ENCODE measurements at places on chromosomes 1 and 21.

DNA sequence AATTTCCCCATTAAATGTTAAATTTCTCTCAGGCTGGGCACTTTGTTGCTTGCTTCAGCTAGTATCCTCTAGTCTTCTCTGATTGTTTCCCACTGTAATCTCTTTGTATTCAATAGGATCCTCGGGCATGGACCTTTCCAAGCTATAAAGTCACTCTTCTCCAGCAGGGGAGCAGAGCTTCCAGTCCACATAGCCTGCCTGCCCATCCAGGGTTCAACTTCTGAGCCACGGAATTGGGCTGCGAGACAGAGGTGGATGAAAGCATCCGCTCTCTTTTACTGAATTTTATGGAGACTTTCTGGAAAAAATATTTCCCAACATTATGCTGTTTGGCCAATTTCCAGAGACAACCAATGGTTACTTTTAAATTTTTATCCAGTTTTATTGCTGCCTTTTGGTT, 1.1 kb upstream of the CFHR5 start:
- no peak for DNase-seq

- DNase-seq, result no peak
These were observed 17.3 kb downstream of the CSF1 start for GRCh38 chr1:109927911-109928321.

GRCh38 chr1:19461220-19461554, 24.2 kb downstream of the CAPZB start:
- peak; percentile 80 for DNase-seq

DNA sequence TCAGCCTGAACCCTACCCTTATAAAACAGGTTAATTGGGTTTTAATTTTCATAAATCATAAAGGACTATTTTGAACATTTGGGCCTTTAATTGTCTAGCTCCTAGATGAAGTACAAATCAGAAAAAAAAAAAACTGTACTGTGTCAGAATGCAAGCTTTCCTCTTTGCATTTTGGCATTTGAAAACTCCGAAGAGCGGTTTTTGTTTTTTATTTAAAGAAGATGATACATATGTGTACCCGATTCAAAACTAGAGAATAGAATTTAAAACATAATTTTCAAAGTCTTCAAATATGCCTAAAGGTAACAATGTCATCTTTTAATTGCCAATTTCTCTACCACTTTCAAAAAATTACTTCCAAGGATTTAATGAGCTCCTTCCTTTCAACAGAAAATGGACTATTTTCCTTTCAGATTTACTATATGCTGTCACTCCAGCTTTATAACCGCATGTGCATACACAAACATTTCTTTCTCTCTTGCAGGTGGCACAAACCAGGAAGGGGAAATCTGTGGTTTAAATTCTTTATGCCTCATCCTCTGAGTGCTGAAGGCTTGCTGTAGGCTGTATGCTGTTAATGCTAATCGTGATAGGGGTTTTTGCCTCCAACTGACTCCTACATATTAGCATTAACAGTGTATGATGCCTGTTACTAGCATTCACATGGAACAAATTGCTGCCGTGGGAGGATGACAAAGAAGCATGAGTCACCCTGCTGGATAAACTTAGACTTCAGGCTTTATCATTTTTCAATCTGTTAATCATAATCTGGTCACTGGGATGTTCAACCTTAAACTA, 33.7 kb downstream of the MRPL39 start:
- no peak for DNase-seq

- no peak for DNase-seq
These were observed 143.7 kb downstream of the ST6GALNAC5 start for GRCh38 chr1:77010937-77011336.

GRCh38 chr1:226654046-226654667, 84.9 kb downstream of the ITPKB start:
- DNase-seq, result peak; percentile 61

DNA sequence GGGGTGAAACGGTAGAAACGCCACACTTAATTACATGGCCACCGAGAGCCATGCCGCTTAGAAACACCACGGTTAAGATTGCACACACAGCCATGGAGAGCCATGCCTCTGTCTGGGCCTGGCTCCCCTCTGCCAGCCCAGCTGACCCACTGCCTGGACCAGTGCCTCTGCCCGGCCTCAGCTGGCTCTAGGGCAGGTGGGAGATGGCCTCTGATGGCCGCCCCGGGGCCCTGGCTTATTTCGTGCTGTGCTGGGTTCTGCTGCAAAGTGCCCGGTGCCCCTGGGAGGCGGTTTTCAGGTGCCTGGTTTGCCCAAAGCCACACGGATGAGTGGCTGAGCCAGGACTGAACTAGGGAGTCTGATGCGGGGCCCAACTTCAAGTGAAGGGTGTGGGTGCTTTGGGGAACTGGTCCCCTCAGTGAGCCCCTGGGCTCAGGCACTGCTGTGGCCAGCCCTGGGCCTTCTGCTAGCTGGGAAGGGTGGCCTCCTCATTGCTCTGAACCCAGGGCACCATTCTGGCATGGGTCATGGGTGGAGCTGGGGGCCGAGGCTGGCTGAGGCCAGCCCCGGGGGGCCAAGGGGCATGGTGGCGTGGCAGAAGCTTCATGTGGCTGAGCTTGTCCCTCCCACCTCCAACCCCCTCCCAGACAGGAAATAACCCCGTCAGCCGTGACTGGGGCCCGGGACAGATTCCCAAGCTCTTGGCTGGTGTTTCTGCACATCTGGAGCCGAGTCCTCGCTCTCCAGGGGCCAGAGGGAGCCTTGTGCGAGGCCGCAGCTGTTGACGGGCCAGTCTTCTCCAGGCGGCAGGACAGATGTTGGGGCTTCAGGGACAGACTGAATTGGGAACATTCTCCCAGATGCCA, 1.9 kb upstream of the GPR153 start:
- no peak for DNase-seq

GRCh38 chr1:24364975-24365678, 46.0 kb downstream of the GRHL3 start:
- peak; percentile 21 for DNase-seq

DNA sequence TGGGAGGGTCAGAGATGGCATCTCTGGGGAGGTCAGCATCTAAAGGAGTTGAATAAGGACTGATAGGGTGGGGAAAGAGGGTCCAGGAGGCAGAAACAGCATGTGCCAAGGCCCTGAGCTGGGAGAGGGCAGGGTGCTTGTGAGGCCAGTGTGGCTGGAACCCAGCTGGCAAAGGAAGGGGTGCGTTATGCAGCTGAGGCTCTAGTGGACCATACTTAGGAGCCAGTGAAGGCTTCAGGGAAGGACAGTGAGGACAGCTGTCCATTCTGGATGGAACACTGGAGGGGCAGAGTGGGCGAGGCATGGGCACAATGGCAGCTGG, 57.1 kb upstream of the RPL11 start:
- DNase-seq, result no peak

DNA sequence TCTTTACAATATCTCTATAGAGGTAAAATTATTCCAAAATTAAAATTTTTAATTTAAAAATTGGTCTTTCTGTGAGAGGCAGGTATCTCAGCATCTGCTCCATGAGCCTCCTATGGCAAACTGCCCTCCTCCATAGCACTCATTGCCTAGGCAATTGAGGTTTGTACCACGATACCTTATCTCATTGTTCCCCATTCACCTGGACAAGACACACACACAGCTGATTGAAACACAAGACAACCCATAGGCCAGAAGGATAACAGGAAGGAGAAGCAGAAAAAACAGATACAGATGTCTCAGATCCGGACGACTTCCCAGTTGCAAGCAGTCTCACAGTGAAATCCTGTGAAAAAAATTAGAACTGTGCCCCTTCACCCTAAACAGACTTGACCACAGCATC, 24.3 kb downstream of the RHBDL2 start:
- no peak for DNase-seq

- DNase-seq, result no peak
These were observed 22.7 kb downstream of the COL6A2 start for GRCh38 chr21:46120301-46121285.

DNA sequence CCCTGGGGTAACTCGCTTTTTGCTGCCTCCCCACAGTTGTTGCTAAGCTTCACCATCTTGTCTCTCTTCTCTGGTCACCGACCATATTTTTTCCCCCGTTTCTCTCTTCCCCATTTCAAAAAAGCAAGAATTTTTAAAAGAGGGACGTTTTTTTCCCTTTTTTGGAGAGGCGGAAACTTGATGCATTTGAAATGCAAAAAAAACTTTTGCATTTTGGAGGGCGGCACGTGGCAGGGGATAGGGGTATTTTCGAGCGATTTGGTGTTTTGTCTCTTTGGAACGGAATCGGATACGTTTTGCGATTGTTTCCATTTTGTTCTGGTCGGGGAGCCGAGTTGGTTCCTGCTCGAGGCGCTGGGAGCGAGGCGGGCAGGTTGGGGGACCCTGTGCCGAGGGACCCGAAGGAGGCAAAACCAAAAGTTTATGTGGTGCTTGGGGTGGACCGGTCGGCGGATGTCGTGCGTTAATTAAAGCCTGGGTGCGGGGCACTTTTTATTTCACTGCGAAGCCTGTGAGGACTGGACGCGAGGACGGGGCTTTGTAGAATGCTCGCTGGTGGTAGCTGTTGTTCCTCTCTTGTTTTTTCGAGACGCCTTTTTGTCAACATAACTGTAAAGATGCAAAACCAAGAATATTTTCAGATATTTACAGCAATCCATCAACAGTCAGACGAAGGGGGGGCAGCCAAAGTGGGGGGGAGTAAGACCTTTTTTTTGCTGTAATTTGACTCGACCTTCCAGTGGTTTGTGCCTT, 884 bp downstream of the H3-3A start:
- DNase-seq, result peak; percentile 12

GRCh38 chr1:246647113-246647512, 77.1 kb upstream of the SCCPDH start:
- DNase-seq, result peak; percentile 80

DNA sequence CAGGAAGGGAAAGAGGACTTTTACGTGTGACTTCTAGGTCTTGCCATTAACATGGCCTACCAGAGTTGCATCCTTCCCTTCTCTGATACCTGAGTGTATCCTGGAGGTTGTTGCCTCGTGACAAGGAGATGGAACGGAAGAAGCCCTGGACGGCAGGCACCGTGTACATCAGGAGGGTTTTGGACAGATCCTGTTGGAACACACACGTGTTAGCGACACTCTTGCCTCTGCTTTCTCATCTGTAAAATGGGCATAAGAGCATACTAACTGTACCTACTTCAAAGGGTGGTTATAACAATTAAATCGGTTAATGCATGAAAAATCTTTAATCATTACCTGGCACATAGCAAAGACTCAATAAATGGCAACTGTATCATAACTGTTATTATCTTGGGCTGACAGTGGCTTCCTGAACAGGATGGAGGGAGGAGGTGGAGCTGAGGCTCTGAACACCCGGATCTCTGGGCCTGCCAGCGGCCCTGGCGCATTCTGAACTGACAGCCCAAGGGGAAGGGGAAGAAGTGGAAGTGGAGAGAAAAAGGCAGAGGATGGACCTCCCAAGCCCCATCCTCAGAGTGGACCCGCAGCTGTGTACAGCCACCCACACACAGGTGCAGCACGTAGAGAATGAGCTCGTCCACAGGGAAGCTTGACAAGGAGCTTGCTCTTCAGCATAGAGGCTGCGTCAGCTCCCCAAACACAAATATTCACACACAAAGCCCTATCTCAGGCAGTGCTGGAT, 30.2 kb upstream of the EXOSC10 start:
- DNase-seq, result peak; percentile 6

- no peak for DNase-seq
These were observed 110.6 kb downstream of the AKT3 start for GRCh38 chr1:243739335-243740003.

Data from NCI-H524 (cell line).